ENCODE measurements at places on chromosomes 1 and 21. TPM values are rescaled to one million over a fixed set of nuclear protein-coding genes. Genes with fewer than 3 reads are reported as not detected.

DNA sequence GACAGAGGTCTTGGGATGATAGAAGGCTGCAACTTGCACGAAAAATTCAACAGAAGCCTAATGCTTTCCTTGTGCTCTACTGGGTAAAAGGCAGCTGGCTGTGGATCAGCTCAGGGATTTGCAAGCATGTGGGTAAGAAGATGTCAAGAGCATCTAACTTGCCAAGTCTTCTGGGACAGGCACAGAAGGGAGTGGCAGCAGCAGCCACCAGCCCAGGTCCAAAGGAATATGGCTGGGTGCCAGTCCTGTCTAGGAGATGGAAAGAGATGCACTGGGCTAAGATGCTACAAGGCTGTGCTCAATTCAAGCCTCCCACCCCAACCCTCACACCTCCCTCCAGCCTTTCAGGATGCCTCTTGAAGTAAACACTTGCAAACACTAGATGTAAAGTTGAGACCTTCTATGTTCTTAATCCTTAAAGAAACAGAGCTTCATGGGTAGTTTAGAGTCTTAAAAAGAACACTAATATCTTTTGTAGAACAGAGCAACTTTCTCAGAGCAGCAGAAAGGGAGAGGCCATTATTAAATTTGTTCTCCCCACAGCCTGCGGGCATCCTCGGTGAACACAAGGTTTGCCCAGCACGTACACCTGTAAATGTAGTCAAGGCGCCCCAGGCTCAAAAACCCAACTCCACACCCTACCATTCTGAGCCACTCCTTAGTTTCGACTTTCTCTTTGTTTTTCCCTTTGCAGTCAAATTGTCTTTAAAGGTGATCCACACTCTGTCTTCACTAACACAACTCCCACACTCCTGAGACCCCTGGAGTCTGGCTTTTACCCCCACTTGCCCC is 64.6 kb upstream of the BCAR3 start:
- no peaks in the 10 kb centered on the region for H3K27me3 ChIP-seq
- no peaks in the 10 kb centered on the region for H3K36me3 ChIP-seq
- DNase-seq: no peak
- H3K4me3 ChIP-seq: no peak overlapping the region

PGLYRP3 gene
- total RNA-seq: not detected

ADORA3 gene
- total RNA-seq: not detected

GABPB2 gene
- total RNA-seq: 6.4 TPM

TRIM46 gene
- total RNA-seq: 5.4 TPM

DNA sequence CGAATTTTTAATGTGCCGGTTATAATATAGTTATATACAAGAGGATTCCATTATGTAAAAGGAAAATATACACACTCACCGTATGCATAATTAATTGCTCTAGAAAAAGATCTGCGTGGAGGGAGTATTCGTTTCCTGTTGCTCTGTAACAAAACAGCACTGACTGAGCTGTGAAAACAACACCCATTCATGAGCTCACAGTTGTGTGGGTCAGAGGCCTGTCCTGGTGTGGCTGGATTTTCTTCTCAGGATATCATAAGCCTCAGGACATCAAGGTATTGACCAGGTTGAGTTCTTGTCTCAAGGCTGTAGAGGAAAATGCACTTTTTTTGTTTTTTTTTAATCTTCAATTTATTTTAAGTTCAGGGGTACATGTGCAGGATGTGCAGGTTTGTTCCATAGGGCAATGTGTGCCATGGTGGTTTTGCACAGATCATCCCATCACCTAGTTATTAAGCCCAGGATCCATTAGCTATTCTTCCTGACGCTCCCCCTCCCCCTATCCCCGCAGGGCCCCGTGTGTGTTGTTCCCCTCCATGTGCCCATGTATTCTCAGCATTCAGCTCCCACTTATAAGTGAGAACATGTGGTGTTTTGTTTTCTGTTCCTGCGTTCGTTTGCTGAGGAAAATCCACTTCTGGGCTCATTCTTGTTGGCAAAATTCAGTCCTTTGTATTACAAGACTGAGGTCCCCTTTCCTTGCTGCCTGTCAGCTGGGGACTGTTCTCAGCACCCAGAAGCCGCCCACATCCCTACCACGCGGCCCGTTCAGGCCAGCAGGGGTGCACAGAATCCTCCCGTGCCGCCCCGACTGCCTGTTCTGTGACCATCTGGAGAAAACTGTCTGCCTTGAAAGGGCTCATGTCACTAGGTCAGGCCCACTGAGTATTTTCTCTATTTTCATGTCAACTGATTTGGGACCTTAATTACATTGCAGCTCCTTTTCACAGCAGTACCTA is 87.4 kb upstream of the ERRFI1 start:
- no peak overlapping the region for H3K27ac ChIP-seq
- H3K4me3 ChIP-seq: no peak overlapping the region
- H3K4me1 ChIP-seq: peaks cover 16% of the 10 kb centered on the region
- DNase-seq: no peak
- H3K27me3 ChIP-seq: no peaks in the 10 kb centered on the region

Data from PC-3 (cell line).